ENCODE measurements at places on chromosomes 16 and 17. TPM values are rescaled to one million over a fixed set of nuclear protein-coding genes. Genes with fewer than 3 reads are reported as not detected.

- DNase-seq, result no peak
Observed at GRCh38 chr17:41437769-41438168, 3.0 kb downstream of the KRT38 start.

GRCh38 chr17:1904273-1905182 lies 74.7 kb downstream of the RPA1 start:
- DNase-seq, result no peak

GRCh38 chr17:7839190-7839875 lies 5.3 kb downstream of the KDM6B start:
- no peak for DNase-seq

Gene CARD14
- 0.20 TPM for total RNA-seq

DNA sequence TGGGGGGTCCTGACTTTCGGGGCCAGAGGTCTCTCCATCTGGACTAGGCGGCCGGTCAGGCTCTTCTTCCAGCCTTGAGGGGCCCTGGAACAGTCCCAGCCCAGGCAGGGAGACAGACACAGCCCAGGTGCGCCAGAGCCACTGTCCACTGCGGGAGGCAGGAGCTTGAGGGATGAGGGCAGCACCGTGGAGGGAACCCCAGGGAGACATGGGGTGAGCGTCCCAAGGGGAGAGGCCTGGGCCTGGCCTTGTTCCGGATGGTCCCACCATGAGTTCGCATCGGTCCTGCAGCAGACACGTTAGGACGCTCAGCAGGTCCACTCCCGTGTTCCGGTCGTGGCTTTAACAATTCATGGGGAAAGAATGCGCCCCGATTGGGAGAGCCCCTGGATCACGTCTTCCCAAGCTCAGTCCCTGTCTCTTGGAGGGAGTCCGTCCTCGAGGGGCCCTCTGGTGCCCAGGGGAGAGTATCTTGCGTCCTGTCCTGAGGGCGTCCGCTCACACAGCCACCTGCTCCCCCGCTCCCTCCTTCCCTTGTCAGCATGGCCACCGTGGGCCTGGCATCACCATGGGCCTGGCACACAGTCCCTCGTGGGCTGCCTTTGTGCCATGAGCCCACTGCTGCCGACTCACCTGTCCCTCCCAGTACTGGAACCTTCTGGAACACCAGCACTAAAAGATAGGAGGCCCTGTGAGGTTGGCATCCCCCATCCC lies 6.7 kb upstream of the NUDT16L1 start:
- no peak for DNase-seq

GRCh38 chr16:67514382-67514828 lies 14.2 kb upstream of the RIPOR1 start:
- peak; percentile 88 for DNase-seq

Gene SCGB1C2
- not detected for total RNA-seq

DNA sequence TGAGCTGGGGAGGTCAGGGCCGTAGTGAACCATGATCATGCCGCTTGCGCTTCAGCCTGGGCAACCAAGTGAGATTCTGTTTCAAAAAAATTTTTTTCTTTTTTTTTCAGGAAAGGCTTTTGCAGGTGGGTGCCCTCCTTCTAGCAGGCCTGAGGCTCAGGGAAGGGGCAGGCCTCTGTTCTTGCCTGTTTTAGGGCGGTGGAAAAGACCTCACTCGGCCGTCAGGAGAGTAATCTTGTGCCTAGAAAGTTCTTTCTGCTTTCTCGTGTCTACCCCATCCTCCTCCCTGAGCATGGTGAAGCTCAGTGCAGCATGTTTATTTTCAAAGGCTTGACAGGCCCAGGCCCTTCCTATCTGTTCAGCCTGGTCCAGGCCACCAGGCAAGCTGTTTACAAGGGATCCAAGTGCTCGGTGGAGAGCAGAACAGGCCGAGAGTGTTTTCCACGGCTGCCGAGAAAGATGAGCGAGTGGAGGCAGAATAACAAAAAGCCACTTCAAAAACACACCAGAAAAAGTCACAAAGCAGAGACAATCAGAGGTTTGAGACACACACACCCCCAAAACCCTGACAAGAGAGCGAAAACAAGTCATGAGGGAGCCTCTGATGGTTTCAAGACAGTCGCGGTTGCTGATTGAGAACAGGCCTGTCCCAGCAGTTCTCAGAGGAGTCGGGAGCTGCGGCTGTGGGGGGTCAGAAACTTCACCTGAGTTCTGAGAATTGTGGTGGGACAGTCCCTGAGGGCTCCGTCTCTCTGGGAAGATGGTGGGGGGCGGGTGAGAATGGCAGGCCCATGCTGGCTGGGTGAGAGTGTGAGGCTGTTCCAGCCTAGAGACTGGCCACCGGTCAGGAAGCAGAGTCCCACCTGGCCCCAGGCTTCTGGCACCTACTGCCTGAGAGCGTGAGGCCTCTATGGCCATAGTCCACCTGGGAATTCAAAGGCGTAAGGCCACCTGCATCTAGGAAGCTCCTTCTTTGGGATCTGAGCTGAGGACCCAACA lies 37.5 kb upstream of the CCR7 start:
- DNase-seq, result no peak

Gene TBC1D26
- not detected for total RNA-seq

- peak; percentile 94 for DNase-seq
Observed at GRCh38 chr16:72989579-72990551, 58.1 kb downstream of the ZFHX3 start.

GRCh38 chr16:47477679-47478078 lies 16.5 kb downstream of the PHKB start:
- peak; percentile 40 for DNase-seq

DNA sequence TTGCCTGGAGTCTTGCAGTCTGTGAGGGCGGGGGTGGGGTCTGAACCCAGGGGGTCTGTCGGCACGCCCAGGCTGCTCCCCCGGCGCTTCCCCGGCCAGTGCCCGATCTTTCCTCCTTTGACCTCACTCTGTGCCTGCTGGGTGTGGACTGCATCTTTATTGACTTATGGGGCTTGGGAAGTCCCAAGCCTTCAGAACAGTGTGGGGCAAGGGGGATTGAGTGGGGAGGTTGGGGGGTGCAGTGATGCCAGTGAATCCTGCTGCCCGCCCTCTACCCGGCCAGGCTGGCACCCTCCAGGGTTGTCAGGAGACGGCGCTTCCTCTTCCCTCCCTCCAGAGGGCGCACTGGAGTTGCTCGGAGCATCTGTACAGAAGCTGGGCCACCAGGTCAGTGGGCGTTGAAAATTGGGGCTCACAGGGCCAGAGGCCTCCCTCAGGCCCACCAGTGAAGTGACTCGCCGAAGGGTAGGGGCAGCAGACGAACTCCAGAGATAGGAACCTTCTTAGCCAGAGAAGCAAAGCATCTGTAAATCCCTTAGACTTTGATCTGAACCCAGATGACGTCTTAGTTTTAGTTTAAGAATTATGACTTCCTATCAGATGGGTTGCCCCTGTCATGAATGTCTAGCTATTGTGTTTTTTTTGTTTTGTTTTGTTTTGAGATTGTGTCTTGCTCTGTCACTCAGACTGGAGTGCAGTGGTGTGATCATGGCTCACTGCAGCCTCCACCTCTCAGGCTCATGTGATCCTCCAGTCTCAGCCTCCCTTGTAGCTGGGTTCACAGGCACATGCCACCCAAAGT lies 184.8 kb upstream of the CIBAR2 start:
- DNase-seq, result peak; percentile 66

- DNase-seq, result no peak
Observed at GRCh38 chr17:9307313-9307998, 268.2 kb downstream of the STX8 start.

GRCh38 chr16:11009027-11009755 lies 64.8 kb downstream of the CLEC16A start:
- DNase-seq, result no peak

DNA sequence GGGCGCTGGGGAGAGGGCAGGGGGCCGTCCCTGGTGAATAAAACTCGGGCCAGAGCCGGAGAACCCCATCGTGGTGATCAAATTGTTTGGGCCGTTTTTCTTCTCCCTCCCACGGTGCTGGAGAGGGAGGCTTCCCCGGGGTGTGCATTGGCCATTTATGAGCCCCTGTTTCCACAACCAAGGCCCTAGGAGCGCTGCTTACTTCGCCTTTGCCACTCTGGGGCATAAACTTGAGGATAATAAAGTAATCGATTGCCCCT lies 544 bp downstream of the CCP110 start:
- no peak for DNase-seq

GRCh38 chr17:56595831-56596690 lies 2.6 kb downstream of the NOG start:
- peak; percentile 3 for DNase-seq

Gene CIITA
- not detected for total RNA-seq
